ENCODE measurements at places on chromosomes 3 and 15.
A peak's percentile ranks its signal among the peaks of the same experiment; 100 is the strongest.

DNA sequence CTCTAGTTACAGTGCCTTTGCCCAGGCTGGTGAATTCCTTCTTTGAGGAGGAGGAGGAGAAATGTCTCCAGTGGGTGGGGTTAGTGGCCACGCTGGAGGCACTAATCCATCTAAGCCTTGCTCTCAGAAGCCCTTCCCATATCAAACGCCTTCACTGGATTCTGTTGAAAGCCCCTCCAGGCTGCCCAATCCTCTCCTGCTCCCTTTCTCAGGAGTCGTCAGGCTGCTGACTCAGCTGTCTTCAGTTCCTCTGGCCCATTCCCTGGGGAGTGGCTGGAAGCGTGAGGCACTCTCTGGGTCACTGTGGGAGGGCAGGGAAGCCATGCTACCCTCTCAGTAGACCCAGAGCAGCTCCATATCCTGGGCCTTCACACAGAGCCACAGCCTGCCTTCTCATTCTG, 2.7 kb downstream of the AP2M1 start:
- DNase-seq, result no peak

DNA sequence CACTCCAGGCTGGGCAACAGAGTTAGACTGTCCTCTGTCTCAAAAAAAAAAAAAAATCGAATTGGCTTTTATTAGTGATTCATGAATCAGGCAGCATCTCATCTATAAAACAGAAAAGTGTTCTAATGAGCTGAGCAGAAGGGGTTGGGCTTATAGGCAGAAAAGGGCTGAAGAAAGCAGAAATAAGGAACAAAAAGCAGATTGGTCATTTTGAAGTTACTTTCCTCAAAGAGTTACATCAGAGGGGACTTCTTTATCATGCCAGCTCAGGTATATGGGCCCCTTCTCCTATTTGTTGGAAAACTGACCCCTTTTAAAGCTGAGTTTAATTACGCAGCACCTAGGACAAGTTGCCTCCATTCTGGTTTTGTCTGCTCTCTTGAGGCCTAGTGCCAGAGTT, 722 bp upstream of the POGLUT1 start:
- no peak for DNase-seq

DNA sequence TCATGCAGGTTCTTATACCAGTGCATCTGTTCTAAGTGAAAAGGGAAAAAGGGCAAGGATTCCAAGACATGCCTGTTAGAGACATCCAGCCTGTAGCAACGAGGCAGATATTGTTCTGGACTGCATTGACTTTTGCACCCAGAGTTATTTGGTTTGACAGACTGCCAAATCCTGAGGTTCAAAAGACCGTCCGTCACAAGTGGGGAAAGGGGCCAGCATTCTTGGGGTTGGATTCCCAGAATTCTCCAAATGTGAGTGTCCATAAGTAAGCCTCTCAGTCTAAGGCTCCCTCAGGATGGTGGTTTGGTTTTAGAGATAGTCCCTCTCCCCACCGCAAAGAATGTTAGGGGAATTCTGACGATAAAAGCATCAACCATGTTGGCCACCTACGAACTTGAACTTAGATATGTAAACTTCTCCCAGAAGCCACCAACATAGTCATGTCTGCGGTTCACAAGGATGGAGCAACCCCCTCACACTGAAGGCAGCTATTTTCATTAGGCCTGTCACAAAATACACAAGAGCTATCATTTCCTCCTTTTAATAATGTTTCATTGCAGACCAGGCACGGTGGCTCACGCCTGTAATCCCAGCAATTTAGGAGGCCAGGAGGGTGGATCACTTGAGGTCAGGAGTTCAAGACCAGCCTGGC, 13.6 kb upstream of the LACTB start:
- no peak for DNase-seq

DNA sequence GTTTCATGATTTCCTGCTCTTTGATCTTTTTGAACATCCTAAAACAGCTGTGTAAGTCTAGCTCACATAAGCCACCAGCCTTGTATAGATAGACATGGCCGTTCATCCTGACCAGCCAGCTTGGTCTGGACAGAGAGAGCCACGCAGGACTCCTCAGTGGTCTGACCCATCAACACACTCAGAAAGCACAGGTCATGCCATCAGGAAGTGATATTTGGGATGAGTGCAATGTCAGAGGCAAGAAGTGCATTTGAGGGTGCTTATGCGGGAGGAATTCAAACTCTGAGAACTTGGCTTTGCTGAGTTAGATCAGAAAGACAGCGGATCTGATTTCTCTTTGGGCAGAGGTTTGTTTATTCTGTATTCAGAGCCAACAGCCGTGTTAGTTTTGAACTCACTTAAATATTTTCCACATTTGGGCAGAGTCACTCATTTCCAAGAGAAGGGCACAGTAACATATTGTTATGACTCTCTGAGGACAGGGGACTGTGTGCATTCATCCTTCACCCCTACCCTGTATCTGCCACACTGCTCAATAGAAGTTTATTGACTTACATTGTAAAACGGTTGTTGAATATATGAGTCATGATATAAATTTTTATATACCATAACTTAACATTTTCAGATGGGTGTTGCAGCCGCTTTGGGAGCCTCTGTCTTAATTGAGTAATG, 225.3 kb upstream of the LYSMD4 start:
- no peak for DNase-seq

DNA sequence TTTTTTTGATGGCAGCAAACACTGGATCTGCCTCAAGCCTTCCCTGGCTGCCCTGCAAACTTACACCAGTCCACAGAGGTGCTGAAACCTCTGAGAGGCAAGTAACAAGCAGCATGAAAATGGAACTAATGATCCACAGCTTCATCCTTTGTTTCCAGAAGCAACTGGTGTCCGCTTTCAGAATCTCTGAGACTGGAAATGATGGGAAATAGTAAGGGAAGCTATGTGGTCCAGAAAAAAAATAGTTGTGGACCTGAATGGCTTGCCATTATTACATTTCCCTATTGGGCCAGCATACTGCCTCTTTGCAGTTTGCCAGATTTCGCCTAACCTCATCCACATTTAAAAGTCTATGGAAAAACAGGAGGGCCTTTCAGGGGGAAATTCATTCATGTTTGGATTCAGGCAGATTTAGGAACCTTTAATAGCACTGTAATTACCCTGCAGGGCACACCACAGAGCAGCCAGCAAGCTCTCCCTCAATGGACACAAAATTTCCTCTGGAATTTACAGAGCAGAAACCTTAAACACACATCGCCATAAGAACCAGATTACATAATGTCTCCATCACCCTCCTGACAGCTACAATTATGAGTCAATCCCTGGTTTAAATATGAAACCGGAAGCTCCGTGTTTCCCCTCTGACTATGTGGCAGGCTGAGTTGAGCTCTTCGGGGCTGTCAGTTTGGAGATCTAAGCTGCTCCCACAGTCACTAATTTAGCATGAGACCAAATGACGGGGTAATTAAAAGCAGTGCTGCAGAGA, 134.4 kb downstream of the TMCO5A start:
- DNase-seq, result no peak

DNA sequence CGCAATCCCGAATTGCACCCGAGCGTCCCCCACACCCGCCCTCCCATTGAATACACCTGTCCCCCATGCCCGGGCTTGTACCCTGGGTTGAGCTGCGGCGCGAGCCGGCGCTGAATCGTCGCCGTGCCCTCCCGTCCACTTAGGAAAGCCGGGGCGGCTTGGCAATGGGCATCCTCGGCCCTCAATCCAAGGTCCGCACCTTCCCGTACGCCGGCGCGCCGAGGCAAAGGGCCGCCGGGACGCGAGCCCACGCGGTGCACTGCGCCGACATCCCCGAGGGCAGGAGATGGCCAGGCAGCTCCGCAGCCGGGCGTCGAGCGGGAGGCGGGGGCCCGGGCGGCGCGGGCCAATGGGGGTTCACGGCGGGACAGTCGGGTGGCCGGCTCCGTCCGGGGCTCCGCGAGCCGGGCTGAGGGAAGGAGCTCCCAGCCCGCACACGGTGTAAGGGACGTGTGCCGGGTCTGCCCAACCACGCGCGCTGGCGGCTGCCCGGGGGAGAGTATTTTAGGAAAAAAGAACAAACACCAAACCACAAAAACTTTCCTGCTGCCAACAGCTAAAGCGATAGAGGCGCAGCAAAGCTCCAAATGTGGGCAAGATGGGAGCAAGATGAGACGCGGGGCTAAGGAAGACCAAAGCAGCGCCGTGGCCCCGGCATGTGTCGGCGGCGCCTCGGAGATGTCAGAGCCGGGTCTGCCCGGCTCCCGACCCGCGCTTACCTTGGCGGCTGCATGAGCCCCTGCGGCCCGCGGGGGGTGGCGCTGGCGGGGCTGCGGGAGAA, 621 bp downstream of the RGMA start:
- DNase-seq, result peak; percentile 80

- DNase-seq, result no peak
These were observed 70.1 kb downstream of the TBC1D2B start for GRCh38 chr15:78007211-78007931.

- DNase-seq, result no peak
These were observed 30.0 kb downstream of the STARD5 start for GRCh38 chr15:81293728-81294515.

Measured in NCI-H526 (cell line).